ENCODE measurements at places on chromosomes 4 and X.
A peak's percentile ranks its signal among the peaks of the same experiment; 100 is the strongest.

- DNase-seq, result no peak
These were observed 8.6 kb downstream of the OPHN1 start for GRCh38 chrX:68424719-68425118.

- DNase-seq, result no peak
These were observed 1025.5 kb downstream of the RPA4 start for GRCh38 chrX:97909245-97909644.

DNA sequence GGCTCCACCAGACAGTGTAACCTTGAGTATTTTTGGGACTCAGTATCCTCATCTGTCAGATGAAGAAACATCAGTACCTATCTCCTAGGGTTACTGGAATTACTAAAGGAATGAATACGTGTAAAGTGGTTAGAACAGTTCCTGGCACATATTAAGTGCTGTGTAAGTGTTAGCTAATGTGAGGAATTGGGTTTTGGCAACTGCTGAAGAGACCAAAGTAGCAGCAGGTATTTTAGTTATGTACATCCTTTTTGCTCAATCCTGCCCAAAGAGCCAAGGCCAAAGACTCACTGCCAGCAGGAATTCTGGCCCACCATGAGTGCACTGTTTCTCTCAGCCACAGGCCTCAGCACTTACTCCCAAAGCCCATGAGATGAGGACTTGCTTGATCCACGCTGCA, 16.7 kb upstream of the MCF2 start:
- DNase-seq, result no peak

DNA sequence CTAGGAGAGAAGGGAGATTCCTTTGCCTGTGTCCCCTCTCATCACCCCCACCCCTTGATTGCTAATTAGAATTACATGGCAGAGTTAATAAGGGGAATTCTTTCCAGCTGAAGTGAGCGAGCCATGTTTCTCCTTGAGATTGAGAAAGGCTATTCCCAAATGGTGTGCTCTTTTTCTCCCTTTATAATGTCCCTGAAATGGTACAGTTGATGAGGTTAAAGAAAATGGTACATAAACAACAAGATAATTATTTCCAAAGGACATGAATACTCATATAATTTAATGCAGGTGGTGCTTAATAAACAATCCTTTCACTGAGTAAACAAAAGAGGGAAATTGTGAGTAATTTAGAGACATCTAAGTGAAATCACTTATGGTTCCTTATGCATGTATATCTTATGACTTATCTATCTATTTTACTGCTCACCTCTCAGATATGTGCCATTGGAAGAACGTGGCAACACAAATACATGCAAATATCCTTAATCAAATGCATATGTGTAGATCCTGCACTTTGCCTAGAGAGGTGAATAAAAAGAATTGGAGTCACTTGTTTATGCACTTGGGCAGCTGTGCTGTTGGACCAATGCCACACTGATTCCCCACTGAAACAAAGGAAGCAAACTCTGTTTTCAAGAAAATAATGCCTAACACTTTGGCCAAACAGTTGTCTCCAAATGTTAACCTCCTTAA, 106.6 kb upstream of the WDR44 start:
- no peak for DNase-seq

DNA sequence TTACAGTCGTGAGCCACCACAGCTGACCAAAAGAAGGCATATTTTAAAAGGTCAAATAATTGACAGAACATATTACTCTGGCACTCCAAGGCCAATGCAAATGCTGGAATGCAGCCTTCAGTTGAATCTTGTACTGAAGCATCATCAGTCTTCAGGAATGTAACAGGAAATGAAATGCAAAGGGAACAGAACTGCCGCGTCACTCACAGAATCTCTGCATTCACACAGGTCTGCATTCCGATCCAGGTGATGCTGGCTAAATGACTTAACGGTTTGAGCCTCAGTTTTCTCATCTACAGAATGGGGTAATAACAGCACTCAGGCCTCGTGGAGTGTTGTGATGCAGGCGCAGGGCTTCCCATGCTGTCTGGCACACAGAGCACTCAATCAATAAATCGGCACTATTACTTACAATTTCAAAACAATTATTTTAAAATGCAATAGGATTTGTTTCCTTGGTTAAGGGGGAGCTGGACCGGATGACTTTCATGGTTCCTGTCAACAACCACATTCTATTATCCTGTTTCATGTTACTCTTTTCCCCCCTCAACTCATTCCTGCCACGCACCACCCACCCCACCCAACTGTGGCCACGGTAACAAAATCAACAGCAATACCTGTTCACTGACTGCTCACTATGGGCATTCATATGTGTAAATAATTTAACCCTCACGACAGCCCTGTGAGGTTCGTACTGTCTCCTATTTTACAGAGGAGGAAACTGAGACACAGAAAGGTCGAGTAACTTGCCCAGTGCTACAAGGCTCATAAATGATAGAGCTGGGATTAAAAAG, 32.4 kb downstream of the IGFBP7 start:
- DNase-seq, result no peak

DNA sequence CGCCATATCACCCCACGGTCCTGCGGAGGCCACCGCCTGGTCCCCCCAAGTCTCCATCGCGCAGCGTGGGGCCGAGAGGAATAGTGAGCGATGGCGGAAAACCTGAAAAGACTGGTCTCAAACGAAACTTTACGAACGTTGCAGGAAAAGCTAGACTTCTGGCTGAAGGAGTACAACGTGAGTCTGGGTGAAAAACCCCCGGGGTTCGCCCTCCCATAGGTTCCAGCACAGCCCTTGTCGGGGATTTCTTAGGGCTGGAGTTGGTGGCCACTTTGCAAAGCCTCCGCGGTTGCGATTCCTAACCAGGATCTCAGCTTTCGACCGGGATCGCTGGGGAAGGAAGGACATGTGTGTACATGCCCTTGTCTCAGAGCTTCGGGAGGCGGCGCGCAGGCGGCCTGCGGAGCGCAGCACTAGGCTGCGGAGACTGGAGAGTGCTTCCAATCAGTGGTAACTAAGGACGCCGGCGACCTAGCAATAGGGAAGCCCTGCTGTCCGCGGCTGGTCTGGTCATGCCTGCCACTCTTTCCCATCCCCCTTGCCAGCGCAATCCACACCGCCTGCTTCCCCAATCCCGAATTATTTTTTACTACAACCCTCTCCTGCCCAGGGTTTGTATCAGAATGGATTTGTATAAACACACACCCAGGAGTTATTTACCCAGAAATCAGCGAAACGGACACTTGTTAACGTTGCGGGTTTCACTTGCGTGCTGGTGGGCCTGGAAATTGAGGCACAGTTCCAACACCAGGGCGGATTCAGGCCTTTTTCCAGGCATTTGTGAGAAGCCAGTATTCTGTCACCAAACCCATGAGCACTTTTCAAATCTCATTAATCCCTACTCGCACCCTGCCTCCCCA, 741 bp downstream of the SPATA18 start:
- no peak for DNase-seq

GRCh38 chr4:27412613-27413012, 552.0 kb downstream of the STIM2 start:
- no peak for DNase-seq

GRCh38 chr4:67152976-67153375, 392.3 kb downstream of the CENPC start:
- no peak for DNase-seq

GRCh38 chr4:180542445-180543100, 1700.6 kb upstream of the TENM3 start:
- DNase-seq, result no peak

DNA sequence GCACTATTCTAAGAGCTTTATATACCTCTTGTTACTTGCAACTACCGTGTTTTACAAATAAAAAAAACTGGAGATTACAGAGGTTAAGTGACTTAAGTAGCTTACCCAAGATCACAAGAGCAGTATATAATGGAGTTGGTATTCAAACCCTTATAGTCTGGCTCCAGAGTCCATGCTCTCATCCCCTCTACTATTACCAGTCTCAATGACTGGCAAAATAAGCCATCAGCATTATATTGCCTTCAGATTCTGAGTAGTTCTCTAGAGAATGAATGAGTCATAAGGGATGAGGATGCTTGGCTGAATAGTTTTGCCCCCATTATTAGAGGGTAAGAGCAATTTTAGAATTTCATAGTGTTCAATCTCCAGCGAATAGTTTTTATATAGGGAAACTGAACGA, 170.1 kb upstream of the ATOH1 start:
- DNase-seq, result no peak

DNA sequence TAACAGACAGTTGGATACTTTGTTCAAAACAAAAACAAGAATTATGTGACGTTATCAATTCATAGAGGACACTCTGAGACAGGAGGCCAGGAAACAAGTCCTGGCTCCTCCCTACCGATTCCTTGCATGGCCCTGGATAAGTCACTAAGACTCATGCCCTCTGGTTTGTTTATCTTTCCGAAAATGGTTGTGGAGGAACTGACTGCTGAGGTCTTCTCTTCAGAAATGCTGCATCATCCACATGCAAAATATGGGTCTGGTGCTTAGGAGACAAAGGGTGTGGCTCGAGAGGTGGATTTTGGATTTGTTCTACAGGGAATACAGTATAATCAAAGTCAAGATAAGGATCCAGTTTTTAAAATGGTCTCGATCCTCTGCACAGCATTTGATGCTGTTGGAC, 130.9 kb downstream of the RELL1 start:
- DNase-seq, result no peak

- no peak for DNase-seq
These were observed 1210.6 kb downstream of the C4orf33 start for GRCh38 chr4:130306566-130306965.

DNA sequence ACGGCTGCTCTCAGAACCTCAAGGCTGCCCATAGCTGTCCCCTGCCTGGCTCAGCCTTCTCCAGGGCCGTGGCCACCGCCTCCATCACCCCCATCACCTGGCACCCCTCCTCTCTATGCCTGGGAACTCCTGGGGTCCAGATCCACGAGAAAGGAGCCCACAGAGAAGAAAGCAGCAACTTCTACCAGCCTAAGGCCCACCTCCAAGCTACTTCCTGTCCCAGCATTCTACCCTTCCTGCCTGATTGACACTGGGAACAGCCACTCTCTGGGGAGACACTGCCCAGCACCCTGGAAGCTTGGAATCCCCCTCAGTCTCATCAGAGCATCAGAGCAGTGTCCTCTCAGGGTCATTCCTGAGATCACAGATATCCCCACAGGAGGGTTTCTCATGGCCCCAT, 36.9 kb upstream of the PROM1 start:
- DNase-seq, result no peak

- peak; percentile 22 for DNase-seq
These were observed 12.9 kb downstream of the STIM2 start for GRCh38 chr4:26873391-26874026.

- no peak for DNase-seq
These were observed 37.5 kb upstream of the IL13RA2 start for GRCh38 chrX:115054876-115055275.

DNA sequence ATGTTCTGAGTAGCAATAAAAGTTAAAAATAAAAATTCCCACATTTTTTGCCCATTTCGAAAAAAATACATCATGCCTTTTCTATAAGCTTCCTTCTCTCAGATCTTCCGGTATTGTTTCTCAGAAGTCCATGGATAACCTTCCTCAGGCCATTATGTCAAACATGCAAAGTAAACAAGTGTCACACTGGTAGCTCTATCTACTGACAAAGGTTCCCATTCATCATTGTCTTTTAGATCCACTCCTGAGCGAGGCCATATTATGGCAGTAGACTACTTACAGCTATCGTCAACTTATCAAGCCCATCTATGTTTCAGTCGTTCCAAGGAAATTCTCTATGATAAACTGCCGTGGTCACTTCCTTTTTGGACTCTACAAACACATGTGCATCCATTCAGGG, 1068.2 kb downstream of the GLUD2 start:
- no peak for DNase-seq

DNA sequence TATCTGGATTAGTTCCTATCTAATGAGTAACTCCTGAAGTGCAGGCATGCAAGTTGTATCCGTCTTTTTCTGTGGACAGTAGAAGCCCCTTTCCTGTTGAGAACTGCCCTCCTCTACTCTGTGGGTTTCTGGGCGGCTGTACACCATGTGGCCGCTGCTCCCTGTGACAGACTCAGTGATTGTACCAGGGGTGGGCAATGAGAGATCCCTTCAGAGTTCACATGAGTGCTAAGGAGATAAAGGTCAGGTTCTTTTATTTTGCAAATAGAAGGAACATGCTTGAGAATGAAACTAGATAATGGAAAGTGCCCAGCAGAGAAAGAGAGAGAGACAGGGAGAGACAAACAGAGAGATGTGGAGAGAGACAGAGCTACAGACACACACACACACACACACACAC, 76.4 kb upstream of the TAPT1 start:
- no peak for DNase-seq

GRCh38 chrX:40671126-40671525, 23.8 kb upstream of the CXorf38 start:
- no peak for DNase-seq

- DNase-seq, result no peak
These were observed 3.6 kb downstream of the IL9R start for GRCh38 chrX:156001001-156001666.

DNA sequence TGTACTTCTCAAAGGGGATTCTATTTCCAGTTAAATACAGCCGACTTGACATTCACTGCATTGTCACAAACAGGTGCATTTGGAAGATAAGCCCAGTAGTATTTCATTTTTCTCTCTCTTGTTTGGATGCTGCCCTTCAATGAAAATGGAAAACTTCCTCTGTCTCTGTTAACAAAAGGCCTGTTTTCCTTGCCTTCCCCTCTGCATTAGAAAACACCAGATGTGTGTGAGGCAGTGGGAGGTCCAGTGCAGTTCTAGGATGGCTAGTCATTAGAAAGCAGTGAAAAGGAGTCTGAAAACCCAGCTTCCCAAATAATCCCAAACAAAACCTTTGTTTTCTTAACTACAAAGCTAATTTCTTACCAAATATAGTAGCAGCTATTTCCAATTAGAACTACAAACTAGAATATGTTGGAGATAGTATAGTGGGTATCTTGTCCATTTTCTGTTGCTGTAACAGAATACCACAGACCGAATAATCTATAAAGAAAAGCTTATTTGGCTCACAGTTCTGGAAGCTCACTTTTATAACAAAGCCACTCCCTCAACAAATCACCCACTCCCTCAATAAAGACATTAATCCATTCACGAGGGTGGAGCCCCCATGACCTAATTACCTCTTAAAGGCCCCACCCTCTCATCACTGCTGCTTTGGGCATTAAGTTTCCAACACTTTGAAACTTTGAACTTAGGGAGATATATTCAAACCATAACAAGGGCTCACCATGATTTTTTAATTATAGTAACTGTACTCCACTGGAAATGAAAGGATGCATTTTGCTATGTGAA, 452.1 kb upstream of the RPS6KA3 start:
- DNase-seq, result no peak

- no peak for DNase-seq
These were observed 9.7 kb upstream of the SYP start for GRCh38 chrX:49209434-49210251.

DNA sequence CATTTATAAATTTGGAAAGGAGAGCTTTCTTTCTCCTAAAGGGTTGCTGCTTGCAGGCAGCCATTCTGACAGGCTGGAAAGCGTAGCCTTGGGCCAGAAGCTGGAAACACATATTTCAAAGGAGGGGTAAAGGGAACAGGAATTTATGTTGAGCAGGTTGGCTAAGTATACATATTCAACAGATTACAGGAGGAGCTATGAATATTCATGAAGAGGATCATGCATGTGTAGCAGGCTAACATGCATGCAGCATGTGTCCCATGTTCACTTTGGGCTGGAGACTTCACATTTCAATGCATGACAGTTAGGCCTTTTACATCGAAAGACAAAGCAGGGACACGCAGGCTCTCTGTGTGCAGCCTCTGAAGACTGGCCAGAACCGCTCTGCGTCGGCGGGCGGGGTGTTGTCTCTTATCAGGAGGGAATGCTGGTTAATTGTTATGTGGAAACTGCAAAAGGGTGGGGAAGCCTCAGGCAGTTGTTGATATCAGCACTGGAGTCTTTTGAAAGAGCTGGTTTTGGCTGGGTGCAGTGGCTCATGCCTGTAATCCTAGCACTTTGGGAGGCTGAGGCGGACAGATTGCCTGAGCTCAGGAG, 31.5 kb downstream of the CASP3 start:
- DNase-seq, result no peak
